ENCODE measurements at places on chromosomes 7 and 10.
A peak's percentile ranks its signal among the peaks of the same experiment; 100 is the strongest.

DNA sequence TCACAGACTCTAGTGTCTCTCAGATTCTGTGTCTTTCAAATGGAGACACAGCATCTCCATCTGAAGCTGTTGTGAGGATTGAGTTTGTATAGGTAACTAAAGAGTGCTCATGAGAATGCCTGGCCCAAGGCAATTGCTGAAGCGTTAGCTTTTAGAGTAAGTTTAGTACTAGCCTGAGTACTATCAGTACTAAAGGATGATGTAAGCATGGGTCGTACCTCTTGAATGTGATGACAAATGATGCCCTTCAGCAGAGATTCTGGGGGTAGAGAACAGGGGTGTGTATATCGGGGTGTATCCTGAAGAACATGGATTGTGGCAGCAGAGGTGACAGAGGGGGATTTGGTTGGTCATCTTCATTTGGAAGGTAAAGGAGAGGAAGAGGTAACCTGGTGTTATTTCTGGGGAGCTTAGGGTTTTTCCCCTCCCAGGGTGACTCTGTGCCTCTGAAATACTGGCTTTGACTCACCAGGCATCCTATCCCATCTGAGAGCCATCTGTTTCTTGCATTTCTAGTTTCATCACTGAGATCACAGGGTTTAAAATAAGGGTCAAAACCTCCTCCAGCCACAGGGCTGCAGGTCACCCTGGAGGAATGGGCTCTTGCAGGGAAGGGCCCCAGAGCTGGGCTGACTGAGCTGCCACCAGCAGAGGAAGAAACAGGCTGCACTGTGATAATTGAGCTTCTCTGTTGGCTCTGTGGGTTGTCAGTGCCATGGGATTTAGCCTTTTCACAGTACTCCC, 756.0 kb downstream of the KCNMA1 start:
- no peak for DNase-seq

- no peak for DNase-seq
These were observed 34.4 kb upstream of the CUL1 start for GRCh38 chr7:148664324-148664723.

GRCh38 chr10:34373211-34373610, 441.9 kb downstream of the PARD3 start:
- no peak for DNase-seq

DNA sequence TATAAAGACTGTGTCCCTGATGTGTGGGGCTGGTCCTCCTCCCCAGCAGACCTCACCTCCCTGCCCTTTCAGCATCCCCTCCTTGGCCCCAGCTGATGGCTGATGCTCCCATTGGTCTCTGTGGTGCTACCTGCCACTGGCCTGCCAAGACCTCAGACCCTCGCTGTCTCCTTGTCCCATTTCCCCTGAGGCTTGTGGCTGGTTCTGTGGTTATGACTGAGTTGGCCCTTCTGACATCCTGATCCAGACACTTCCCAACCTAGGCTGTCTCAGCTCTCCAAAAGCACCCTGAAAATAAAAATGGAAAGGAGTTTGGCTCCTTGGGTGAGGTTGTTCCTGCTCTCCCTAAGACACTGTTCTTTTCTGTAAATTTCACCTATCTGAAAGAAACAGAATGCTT, 214.2 kb downstream of the RPS24 start:
- no peak for DNase-seq

- no peak for DNase-seq
These were observed 98.2 kb downstream of the MAPK8 start for GRCh38 chr10:48404646-48405045.

DNA sequence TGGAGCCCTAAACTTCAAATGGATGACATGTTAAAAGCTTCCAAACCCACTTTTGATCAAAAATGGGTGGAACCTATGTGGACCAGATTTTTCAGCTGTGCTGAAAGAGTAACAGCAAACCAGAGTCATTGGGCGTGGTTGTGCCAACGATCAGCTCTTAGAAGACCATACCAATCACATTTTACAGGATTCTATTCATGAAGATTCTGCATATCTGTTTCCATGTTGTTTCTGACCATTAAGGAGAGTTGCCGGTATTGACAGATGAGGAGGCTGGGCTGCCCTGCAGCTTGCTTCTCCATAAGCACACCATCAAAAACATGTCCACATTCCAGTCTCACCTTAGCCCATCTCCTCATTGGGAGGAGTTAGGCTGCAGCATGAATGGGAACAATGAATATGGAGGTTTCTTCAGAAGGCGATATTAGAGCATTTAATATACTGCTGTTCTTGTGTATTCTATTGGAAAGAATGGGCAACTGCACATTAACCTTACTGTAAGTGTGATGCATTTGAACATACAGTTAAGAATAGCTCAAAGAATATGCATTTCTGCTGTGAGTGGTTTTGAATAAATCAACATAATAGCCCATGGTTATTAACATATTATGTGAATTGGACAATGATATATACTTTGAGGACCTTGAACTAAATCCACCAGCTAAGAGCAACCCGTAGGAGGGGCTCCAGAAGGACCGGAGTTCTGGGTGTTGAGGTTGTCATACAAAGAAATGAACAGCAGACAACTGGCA, 116.7 kb downstream of the TCF7L2 start:
- DNase-seq, result no peak

GRCh38 chr10:36425131-36425797, 700.1 kb upstream of the ANKRD30A start:
- no peak for DNase-seq

DNA sequence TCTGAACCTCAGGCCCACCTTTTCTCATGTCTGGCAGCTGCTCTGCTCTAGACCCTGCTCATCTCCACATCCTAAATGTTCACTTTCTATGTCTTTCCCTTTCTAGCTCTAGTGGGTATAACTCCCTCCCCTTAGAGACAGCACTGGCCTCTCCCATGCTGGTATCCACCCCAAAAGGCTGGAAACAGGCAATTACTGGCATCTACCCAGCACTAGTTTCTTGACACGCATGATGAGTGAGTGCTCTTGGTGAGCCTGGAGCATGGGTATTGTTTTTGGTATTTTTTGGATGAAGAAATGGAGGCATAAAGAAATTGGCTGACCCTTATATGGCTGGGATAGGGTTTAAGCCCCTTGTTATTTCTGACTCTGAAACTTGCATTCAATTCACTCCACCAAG, 156.0 kb downstream of the EGFR start:
- DNase-seq, result no peak

DNA sequence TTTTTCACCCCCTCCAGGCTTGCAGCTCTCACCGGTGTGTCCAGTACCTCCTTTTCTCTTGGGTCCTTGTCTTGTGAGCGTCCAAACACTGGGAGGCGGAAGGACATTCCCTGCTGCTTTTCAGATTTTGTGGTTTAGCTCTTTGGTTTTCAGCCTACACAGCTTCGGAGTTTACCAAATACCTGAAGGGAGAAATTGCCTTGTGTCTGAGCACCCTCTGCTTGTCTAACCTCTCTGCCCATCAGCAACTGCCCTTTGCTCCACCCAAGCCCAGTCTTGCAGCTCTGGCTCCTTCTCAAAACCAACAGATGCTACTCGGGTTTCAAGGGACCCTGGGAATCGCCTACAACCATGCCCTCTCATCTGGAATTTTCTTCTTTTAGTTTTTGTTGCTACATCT, 519.1 kb upstream of the IGFBP3 start:
- DNase-seq, result no peak

DNA sequence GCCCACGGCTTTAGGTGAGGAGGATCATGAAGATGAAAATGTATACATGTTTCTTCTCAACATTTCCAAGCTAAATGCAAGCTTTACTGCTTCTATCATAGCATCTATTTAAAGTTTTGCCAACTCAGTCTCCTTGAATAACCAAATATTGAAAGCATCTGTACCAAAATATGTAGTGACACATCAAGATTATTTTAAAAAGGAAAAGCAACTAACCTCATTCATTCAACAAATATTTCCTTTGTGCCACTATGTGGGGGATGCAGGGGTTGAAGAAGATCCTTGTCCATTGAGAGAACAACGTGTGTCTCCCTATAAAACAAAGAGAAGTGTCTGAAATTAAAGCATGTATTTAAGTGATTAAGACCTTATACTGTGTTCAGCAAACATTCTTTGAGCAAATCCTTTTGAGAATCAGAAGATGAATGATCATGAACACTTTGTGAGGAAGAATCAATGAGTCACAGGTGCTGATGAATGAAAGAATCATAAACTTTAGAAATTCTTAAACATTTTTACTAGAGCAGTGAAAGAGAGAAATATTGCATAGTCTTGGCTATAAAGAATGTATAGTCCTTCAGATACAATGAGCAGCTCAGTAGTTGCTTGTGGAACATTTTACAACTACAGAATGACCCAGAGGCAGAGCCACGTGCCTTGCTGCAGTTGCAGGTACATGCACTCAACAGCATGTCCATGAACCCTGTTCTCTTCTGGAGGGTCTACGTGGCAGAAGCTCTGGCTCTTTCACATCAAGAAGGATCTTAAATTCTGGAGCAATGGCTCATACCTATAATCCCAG, 13.9 kb downstream of the TAS2R60 start:
- DNase-seq, result no peak

- no peak for DNase-seq
These were observed 16.4 kb upstream of the FOXK1 start for GRCh38 chr7:4665661-4666060.

- no peak for DNase-seq
These were observed 138.8 kb downstream of the ZWINT start for GRCh38 chr10:56222237-56222636.

DNA sequence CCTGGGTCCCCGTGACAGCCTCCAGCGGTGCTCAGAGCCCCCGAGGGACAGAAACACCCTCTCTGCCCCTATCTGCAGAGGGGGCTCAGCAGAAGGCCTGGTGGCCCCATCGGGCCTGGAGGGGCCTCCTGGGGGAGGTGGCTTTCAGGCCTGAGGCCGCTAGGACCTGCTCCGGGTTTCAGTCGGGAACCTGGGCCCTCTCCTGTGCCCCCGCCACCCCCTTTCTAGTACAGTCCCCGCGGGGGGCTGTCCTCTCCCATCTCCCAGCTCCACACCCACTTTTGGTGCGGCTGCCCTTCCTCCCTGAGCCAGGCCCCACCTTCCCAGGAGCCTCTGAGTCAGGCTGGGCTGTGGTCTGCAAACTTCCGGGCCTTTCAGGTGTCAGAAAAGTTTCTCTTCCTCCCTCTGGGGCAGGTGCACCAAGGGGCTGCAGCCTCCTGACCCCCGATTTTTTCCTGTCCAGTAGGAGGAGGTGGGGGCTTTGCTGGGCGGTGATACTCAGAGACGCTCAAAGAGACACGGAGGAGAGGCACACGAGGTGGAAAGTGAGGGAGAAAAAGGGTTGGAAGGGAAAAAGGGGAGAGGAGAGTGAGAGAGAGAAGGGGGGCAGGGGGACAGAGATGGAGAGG, 692 bp downstream of the CARD11 start:
- DNase-seq, result peak; percentile 44

- DNase-seq, result peak; percentile 44
These were observed 57.8 kb downstream of the RASGEF1A start for GRCh38 chr10:43209074-43209455.

GRCh38 chr10:31288001-31288400, 31.0 kb upstream of the ZEB1 start:
- no peak for DNase-seq

DNA sequence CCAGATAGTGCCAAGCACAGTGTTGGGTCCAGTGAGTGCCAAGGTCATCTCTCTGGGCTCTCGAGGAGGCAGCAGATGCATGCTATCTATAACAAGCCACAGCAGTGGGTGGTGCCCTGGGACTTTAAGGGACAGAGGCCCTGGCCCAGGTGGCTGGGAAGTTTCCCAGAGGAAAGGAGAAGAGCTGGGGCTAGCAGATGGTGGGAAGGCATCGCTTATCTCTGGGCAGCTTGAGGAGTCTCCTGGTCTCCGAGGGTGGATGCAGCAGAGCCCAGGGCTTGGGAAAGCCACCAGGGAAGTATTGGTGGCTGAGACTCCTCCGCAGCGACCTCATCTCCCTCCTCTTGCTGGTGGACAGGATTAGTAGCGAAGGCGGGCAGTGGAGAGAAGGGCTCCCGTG, 63.4 kb upstream of the LRRC4 start:
- no peak for DNase-seq

DNA sequence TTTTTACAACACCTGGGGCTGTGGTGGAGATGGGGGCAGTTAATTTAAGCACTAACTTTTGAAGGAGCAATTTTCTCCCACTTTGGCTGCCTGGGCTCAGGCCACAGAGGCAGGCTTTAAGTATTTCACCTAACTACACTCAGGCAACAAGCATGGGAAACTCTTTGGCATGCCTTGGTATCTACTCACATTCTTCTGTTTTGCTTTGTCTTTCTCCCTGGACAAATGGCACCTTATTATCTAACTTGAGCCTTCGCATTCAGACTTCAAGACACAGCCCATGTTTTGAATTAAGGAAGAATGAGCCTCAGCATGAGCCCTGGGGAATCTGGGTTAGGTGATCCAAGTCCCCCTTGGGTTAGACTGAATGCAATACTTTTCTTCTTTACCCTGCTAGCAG, 31.8 kb upstream of the BMPER start:
- DNase-seq, result no peak

DNA sequence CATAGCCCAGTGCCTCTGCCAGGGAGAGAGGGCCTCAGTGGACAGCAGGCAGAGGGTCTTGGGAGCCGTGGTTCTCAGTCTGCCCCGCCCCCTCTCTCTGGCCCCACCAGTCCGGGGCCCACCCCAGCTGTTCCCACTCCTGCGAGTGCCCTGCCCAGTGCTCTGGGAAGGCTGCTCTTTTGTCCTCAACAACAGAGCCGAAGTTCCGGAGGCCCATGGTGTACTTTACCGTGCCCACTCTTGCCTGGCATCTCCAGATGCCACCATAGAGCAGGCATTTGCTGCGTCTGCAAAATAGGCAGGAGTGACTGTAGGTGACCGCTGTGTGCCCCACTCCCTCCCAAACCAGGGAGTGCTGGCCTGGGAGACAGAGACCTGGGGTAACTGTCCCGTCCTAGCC, 29.3 kb upstream of the PCBD1 start:
- DNase-seq, result no peak

- DNase-seq, result no peak
These were observed 1.1 kb upstream of the MACC1 start for GRCh38 chr7:20218279-20218678.

- peak; percentile 62 for DNase-seq
These were observed 36.3 kb downstream of the PLAC9 start for GRCh38 chr10:80168679-80169380.
